Uterus (tissue), 4 donors: ENCODE measurements at places on chromosomes 1 and 21.

- H3K27me3 ChIP-seq = no peaks in the 10 kb centered on the region
These were observed 7.3 kb downstream of the RASAL2 start for GRCh38 chr1:178101266-178101630.

- H3K4me3 ChIP-seq = no peak overlapping the region
- H3K36me3 ChIP-seq = no peaks in the 10 kb centered on the region
- no peaks in the 10 kb centered on the region for H3K4me1 ChIP-seq
These were observed 24.5 kb upstream of the RCSD1 start for GRCh38 chr1:167605576-167605975.

- H3K4me3 ChIP-seq = no peak overlapping the region
- H3K4me1 ChIP-seq = no peaks in the 10 kb centered on the region
- no peak for DNase-seq
- no peak overlapping the region for H3K27ac ChIP-seq
These were observed 8.9 kb upstream of the MRPL55 start for GRCh38 chr1:228118040-228118439.

DNA sequence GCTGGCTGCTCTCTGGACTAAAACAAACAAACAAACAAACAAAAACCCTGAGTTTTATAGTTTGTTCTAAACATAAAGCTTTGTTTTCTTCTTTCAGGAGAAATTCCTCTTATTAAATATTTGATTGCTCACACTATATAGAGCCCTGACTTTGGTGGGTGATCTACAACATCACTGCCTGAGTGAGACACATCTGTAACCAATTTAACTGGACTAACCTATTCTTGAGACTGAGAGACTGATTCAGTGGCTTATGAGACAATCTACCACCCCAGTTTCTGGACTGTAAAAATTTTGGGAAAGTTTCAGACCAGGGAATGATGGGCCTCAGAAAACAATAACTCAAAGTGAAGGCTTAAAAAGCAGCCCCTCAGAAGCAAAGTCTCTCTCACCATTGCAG, 537.0 kb downstream of the NEGR1 start:
- H3K36me3 ChIP-seq = no peaks in the 10 kb centered on the region
- DNase-seq = no peak
- H3K27me3 ChIP-seq = no peaks in the 10 kb centered on the region
- H3K4me3 ChIP-seq = no peak overlapping the region
- H3K27ac ChIP-seq = no peak overlapping the region

- peaks cover 5% of the 10 kb centered on the region for H3K4me1 ChIP-seq
- H3K4me3 ChIP-seq = no peak overlapping the region
- DNase-seq = no peak
- H3K36me3 ChIP-seq = no peaks in the 10 kb centered on the region
These were observed 3.2 kb upstream of the SRM start for GRCh38 chr1:11062965-11063401.

DNA sequence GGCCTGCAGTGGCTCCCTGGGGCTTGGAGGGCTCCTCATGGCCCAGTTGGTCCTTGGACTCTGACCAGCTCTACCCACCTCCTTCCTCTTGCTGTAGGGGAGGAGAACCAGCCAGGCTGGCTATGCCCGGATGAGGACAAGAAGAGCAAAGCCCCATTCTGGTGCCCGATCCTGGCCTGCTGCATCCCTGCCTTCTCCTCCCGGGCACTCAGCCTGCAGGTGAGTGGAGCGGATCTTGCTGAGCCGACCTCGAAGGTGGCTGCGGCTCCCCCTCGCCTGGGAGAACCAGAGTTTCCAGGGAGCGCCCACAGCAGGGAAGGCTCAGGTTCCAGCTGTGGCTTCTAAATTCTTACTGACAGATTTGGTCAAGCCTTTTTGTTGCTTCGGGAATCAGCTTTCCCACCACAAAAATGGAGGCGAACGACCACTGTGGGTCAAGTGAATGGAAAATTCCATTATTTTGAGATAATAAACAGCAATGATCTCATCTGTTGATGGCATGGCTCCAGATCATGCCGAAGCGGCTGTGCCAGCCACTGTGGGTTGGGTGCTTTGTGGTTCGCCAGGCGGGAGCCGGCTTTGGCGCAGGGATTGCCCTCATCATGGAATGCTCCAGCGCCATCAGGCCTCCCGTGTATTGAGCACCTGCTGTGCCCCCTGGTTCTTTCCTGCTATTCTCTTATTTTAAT, 106.5 kb upstream of the ACTL8 start:
- no peaks in the 10 kb centered on the region for H3K4me1 ChIP-seq
- DNase-seq = no peak
- no peak overlapping the region for H3K27ac ChIP-seq
- no peak overlapping the region for H3K4me3 ChIP-seq
- no peaks in the 10 kb centered on the region for H3K27me3 ChIP-seq
- no peaks in the 10 kb centered on the region for H3K36me3 ChIP-seq

DNA sequence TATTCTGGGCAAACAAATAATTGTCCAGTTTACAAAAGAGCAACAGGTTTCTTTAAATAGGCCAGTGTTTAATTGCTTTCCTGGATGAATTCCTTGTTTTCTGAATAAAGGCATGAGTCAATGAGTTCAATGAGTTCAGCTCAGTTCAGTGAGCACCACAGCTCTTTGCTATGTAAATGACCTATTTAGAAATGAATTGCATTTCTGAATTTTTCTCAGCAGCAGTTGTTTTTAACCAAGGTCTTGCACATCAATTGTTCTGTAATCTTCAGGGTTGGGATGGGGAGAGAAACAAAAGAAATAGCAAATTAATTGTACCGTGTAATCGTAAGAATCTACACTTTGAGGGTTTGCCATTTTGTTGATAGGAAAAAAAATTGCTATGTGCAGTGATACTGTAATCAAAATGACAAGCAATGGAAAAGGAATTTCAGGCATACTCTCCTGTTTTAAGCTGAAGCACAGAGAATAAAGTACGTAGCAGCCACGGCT, 45.7 kb downstream of the MIS18A start:
- no peaks in the 10 kb centered on the region for H3K36me3 ChIP-seq
- no peaks in the 10 kb centered on the region for H3K27me3 ChIP-seq
- no peak overlapping the region for H3K4me3 ChIP-seq
- no peak for DNase-seq

DNA sequence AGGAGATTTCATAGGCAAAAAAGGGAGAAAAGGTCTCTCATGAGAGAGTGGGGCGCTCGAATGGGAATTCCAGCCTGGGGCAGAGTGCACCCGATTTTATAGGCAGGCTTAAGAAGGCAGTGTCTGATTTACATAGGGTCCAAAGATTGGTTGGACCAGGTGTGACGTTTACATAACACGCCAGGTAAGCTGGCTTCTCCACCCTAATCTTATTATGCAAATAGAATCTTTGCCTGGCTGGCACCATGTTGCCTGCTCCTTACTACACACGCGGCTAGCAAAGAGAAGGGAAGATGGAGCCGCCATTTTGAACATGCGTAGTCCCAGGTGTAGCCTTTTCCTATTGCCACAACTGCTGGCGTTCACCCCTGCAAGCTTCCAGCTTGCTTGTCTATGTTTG, 103.7 kb downstream of the SLC16A1 start:
- no peaks in the 10 kb centered on the region for H3K36me3 ChIP-seq
- no peak overlapping the region for H3K4me3 ChIP-seq
- H3K27ac ChIP-seq = no peak overlapping the region
- no peak for DNase-seq

DNA sequence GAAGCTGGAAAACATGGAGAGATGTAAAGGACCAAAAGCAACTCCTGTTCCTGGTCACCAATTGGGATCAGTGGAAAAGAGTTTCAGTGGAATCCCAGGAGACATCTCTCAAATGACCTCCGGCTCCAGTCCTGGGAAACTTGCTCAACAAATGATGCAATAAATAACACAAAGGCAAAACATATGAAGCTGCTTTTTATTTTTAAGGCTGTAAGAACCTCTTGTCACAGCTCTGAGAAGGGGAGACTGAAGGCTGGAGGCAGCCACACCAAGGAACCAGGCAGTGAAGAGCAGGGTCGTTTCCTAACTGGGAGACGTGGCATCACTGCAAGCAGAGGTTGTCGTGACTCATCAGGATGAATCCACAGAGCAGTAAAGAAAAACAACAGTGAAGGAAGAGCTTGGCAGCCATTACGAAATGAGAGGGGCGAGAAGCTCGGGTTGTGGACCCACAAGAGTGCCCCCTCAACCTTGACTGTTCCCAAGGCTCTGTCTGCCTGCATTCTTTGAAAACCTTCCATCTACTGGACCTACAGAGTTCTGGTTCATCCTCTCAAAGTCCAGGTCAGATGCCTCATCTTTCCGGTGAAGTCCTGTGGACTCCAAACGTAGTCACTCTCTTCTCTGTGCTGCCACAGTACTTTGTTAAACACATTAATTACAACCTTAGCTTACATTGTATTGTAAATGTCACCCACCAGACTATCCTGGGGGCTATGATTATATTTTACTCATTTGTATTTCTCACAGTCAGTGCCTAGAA, 32.1 kb downstream of the JAK1 start:
- no peaks in the 10 kb centered on the region for H3K27me3 ChIP-seq
- DNase-seq = peak; percentile 34
- peak overlapping the region; percentile 76 for H3K27ac ChIP-seq
- H3K36me3 ChIP-seq = no peaks in the 10 kb centered on the region
- H3K4me3 ChIP-seq = no peak overlapping the region

DNA sequence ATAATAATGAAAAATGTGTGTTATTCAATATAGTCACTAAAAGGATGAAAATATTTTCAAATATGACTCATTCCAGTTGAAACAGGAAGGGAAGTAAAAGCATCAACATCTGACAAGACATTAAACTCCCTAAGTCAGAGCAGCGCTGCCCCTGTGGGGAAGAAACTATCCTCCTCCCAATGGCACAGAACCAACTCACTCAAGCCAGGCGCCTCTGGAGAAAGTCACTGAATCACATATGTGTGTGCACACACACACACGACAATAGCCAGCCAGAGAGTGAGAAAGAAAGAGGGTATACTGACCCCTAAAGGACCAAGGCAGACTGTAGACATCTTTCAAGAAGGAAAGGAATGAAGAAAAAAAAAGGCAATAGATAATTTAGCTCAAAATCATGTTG, 126.9 kb downstream of the SETD4 start:
- no peaks in the 10 kb centered on the region for H3K27me3 ChIP-seq
- DNase-seq = peak; percentile 80
- H3K4me3 ChIP-seq = no peak overlapping the region
- no peaks in the 10 kb centered on the region for H3K36me3 ChIP-seq
- H3K4me1 ChIP-seq = peaks cover 4% of the 10 kb centered on the region

DNA sequence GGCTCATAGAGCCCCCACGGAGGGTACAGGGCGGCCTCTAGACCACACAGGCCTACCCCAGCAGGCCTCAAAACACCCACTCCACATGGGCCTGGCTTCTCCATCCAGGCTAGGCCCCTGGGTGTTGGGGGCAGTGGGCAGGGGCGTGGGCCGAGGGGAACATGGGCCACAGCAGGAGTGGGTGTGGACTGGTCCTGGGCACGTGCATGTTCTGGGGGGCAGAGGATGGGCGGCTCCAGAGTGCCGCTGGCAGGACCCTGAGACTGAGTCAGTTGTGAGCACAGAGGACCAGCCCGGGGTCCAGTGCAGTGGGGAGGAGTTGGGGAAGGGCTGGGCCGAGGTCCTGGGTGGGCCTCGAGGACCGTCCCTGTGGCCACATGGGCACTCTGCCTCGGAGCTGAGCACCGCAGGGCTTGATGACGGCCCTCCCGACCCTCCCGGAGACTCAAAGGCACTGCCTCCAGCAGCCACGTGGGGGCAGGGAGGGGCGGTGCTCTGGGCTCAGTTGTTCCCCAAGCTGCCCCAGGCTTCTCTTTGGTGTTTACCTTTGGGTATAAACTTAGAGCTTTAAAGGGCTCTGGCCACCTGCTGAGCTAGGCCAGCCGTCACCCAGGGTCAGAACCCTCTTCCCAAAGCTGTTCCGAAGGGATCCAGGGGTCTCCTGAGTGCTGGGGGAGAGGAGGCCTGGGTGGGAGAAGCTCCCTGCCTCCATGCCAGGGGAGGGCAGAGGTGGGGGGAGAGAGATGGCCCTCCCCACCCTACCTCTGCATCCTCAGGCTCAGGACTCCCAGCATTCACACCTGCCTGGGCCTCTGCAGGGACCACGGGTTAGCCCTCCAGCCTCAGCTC, 79.9 kb downstream of the MORN1 start:
- DNase-seq = peak; percentile 70
- no peaks in the 10 kb centered on the region for H3K27me3 ChIP-seq
- no peaks in the 10 kb centered on the region for H3K36me3 ChIP-seq
- no peaks in the 10 kb centered on the region for H3K4me1 ChIP-seq
- no peak overlapping the region for H3K4me3 ChIP-seq

DNA sequence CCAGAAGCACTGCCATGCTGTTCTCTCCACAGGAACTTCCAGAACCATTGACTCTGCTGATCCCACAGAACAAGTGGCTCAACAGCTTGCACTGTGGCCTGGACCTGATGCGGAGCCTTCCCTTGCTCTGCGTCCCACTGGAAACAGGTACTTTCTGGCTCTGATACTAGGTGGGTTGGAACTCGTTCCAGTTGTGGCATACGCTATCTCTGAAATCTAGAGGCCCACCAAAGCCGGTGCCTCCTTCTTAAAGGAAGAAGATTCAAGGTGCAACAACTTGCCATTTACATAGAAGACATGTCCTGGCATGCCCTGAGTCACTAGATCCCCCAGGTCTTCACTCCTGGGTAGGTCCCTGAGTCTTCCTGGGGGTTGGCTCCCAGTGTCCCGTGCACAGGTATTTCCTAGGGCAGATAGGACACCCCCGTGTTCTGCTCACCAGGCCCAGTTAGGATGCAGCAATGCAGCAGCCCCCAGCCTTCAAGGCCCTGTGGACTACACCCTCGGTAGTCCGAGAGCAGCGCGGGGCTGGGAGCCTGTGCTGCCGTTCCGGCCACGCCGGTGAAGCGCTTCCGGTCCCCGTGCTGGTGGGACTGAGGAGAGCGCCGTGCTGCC, 10.8 kb upstream of the PCBP3 start:
- H3K4me1 ChIP-seq = no peaks in the 10 kb centered on the region
- no peaks in the 10 kb centered on the region for H3K27me3 ChIP-seq
- no peak overlapping the region for H3K4me3 ChIP-seq
- no peaks in the 10 kb centered on the region for H3K36me3 ChIP-seq

- H3K27me3 ChIP-seq = no peaks in the 10 kb centered on the region
- H3K36me3 ChIP-seq = no peaks in the 10 kb centered on the region
- H3K27ac ChIP-seq = no peak overlapping the region
These were observed 249.0 kb downstream of the PTPRU start for GRCh38 chr1:29485096-29485925.

GRCh38 chr1:154206196-154206595, at the start of gene CFAP141:
Gene CFAP141 (minus strand): TSS chr1:154206333. CDS start chr1:154206307, 26 bp downstream.
- H3K27me3 ChIP-seq = no peaks in the 10 kb centered on the region
- no peak for DNase-seq
- no peak within 1 kb of the TSS for H3K27ac ChIP-seq
- no peaks in the 10 kb centered on the region for H3K36me3 ChIP-seq

- no peak overlapping the region for H3K4me3 ChIP-seq
- no peaks in the 10 kb centered on the region for H3K4me1 ChIP-seq
- no peak for DNase-seq
- no peaks in the 10 kb centered on the region for H3K27me3 ChIP-seq
- no peaks in the 10 kb centered on the region for H3K36me3 ChIP-seq
These were observed 122.5 kb upstream of the COA6 start for GRCh38 chr1:234250747-234251146.

- H3K4me1 ChIP-seq = peaks cover 8% of the 10 kb centered on the region
- H3K27me3 ChIP-seq = no peaks in the 10 kb centered on the region
- H3K4me3 ChIP-seq = no peak overlapping the region
- H3K27ac ChIP-seq = no peak overlapping the region
- no peaks in the 10 kb centered on the region for H3K36me3 ChIP-seq
- no peak for DNase-seq
These were observed 14.1 kb downstream of the PIK3C2B start for GRCh38 chr1:204480515-204480914.
